ENCODE measurements at places on chromosomes 6 and 20.

- no peak for DNase-seq
These were observed 32.1 kb upstream of the CALHM6 start for GRCh38 chr6:116429111-116429510.

- DNase-seq: no peak
These were observed 915 bp downstream of the PRRC2A start for GRCh38 chr6:31621320-31621939.

DNA sequence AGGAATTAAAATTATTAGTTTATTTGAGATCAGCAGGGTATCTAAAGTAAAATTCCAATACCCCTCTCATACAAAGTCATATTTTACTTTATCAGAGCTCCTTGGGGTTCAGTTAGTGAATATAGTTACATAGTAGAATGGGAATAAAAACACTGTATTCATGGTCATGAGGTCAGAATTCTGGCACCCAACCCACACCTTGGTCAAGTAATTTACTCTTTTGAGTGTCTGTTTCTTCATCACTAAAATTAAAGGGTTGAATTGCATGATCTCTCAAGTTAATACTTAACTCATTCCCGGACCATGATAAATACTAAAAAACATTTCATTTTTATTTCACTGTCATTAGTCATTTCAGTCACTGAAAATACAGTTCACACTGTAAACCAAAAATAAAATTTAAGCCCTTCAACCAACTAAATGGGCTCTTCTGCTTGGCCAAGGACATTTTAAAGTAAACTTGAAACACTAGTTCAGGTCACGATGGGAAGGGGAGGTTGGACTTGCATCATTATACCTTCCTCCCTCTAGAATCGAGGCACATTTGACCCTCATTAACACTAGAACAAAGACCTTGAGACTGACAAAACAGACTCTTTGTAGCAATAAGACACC is 21.1 kb upstream of the HLA-DRB1 start:
- DNase-seq: no peak

DNA sequence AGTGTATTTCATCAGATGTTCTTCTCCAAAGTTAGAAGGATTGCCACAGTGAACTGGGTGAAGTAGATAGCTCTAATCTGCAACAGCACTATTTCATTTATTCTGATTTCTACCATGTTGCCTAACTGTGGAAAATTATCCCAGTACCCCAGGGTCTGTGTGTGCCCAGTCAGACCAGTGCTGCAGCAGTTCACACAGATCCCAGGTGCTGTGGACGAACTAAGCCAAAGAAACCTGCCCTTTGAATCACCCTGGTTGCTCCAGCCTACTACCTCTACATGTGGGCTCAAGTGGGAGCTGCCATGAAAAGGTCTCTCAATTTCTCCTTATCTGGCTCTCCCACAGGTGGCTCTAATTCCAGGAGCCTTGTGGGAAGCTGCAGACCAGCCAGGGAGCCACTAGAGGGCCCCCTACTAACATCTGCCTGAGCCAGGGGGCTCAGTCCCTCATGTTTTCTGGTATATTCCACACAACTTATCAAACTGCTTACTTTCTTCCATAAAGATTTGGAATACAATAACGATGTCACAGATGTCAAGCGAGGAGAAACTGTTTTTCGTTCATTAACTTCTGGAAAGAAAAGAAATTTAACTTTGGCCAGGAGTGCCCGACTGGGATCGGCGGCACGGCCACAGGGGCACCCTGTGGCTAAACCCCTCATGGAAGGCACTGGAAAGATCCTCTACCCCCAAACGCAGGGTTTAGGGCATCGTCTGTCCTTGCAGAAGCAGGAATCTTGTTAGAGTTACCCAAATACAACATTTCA is 31.6 kb upstream of the LY86 start:
- DNase-seq: peak; percentile 90

- DNase-seq: peak; percentile 77
These were observed 129.5 kb downstream of the NFATC2 start for GRCh38 chr20:51412951-51413481.

All from endodermal cell (in vitro differentiated cells).